ENCODE measurements at places on chromosomes 5 and 9. TPM values are rescaled to one million over a fixed set of nuclear protein-coding genes. Genes with fewer than 3 reads are reported as not detected.

CNTNAP3B gene
- 0.24 TPM for total RNA-seq

NEUROG1 gene
- not detected for total RNA-seq

DBH gene
- total RNA-seq, result not detected

WDR38 gene
- not detected for total RNA-seq

SEMA6A gene
- total RNA-seq, result not detected

MEF2C gene
- total RNA-seq, result 2.5 TPM

HMCN2 gene
- 1.6 TPM for total RNA-seq

ENTREP1 gene
- 0.30 TPM for total RNA-seq

TMEM252 gene
- total RNA-seq, result not detected

IFNA10 gene
- total RNA-seq, result not detected

DNA sequence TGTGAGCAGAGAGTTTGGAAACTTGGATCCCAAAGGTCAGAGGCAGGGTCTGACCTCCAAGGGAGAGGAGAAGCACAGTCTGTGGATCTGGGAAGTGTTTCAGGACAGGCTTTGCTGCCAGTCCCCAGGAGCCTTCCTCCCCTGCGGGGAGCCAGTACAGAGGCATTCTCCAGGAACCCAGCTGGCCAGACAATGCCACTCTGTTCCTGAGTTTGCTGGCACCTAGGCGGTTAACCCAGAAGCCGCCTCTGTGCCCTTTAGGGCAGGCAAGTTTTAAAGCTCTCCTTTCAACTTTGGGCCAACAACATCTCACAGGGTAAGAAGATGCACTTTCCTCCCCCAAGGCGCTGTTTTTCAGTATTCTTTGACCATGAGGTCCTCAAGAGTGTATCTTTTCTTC, 37.0 kb upstream of the FGF1 start:
- no peak for DNase-seq
- no peaks in the 10 kb centered on the region for H3K36me3 ChIP-seq
- no peaks in the 10 kb centered on the region for H3K27me3 ChIP-seq

DNA sequence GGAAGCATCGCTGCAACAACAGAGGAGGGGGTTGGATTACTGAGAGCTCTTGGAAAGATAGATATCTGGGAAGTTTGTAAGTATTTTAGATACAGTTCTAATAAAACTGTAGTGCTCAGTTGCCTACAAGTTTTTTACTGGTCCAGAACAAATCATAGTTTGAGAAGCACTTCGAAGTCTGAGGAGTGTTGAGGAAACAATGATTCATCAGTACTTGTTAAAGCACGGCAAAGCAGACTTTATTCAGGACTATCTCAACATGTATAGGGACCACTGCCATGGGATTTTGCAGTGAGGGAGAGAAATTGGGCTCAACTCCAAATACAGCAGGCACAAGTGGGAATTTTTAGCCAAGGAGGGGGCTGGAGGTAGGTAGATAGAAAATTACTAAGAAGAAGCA, 25.3 kb upstream of the RECK start:
- H3K27me3 ChIP-seq, result no peaks in the 10 kb centered on the region
- no peak for DNase-seq
- no peak overlapping the region for H3K27ac ChIP-seq
- H3K4me3 ChIP-seq, result no peak overlapping the region
- no peaks in the 10 kb centered on the region for H3K36me3 ChIP-seq

- DNase-seq, result peak; percentile 25
- no peak overlapping the region for H3K4me3 ChIP-seq
- peak overlapping the region; percentile 46 for H3K27ac ChIP-seq
- H3K4me1 ChIP-seq, result peaks cover 35% of the 10 kb centered on the region
Measured at GRCh38 chr5:136620016-136620419, 254.7 kb upstream of the TRPC7 start.

DNA sequence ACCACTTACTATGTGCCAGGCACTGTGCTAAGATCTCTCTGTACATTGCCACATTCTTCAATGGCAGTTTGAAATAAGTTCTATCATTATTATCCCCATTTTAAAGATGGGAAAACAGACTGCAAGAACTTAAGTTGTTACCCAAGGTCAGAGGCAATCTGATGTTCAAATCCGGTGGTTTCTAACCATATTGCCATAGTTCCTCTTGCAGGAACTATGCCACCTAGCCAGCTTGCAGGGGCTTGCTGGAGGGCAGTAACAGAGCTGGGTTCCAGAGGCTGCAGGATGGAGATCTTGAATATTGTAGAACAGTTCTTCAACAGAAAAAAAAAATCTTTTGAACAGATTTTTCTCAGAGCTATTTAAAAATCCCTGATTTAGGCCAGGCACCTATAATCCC, 71.8 kb upstream of the TNFAIP8 start:
- peaks cover 40% of the 10 kb centered on the region for H3K4me1 ChIP-seq
- no peak overlapping the region for H3K27ac ChIP-seq
- no peaks in the 10 kb centered on the region for H3K27me3 ChIP-seq
- DNase-seq, result no peak
- H3K36me3 ChIP-seq, result no peaks in the 10 kb centered on the region

- H3K4me3 ChIP-seq, result no peak overlapping the region
- H3K27ac ChIP-seq, result no peak overlapping the region
- no peak for DNase-seq
- no peaks in the 10 kb centered on the region for H3K36me3 ChIP-seq
- peaks cover 8% of the 10 kb centered on the region for H3K4me1 ChIP-seq
Measured at GRCh38 chr9:121648799-121649198, 2.6 kb upstream of the DAB2IP start.

- H3K36me3 ChIP-seq, result no peaks in the 10 kb centered on the region
- H3K27ac ChIP-seq, result no peak overlapping the region
- no peak for DNase-seq
Measured at GRCh38 chr5:6900247-6901227, 187.3 kb downstream of the TENT4A start.

DNA sequence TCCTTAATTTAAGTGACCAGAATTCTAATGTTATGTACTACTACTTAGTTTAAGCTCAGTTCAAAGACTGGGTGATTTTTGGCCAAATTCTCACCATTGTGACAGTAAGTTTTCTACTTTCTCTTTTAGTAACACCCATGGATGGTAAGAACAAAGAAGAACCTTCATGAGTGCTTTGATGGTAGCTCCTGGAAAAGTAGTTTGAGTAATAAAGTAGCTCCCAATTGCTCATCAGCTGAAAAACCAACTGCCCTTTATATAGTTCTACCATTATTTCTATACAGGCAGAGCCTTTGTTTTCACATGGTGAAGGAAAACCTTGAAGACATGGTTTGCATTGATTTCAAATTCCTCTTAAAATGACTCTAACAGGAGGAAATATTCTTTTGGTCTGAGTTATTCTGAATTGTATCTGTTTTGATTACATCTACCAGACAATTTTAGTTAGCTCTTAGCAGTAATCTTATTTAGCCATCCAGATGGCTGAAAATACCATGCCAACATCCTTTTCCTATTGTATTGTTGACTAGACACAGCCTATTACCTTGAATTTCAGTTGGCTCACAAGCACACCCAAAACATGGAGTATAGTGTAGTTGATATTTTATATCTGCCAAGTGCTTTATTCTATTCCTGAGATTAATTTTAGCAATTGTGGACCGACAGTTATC, 23.7 kb upstream of the STARD4 start:
- no peaks in the 10 kb centered on the region for H3K36me3 ChIP-seq
- no peaks in the 10 kb centered on the region for H3K27me3 ChIP-seq
- H3K27ac ChIP-seq, result no peak overlapping the region
- DNase-seq, result no peak

- no peak overlapping the region for H3K27ac ChIP-seq
- DNase-seq, result no peak
- no peaks in the 10 kb centered on the region for H3K36me3 ChIP-seq
- H3K4me3 ChIP-seq, result no peak overlapping the region
- H3K27me3 ChIP-seq, result no peaks in the 10 kb centered on the region
- H3K4me1 ChIP-seq, result no peaks in the 10 kb centered on the region
Measured at GRCh38 chr5:76273206-76273885, 129.7 kb upstream of the IQGAP2 start.

DNA sequence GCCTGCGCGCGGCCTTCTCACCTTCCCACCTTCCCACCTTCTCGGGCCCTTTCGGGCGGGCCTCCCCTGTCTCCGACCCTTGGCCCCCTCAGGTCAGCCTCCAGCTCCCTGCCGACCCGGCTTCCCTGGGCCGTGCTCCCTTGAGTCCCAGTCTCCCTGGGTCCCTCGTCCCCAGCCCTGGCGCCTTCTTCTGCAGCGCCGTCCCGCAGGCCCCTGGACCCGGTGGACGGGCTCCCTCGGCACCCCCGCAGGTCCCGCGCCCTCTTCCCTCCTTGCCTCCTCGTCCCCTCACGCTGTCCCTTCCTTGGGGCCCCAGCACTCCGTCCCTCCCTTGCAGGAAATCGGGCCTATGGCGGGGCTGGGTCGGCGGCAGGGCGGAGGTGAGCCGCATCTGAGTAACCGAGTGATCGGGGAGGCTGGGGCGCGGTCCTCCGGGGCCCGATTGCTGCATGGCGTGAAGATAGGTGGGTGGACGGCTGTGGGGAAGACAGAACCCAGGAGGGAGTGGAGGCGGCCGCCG, 7.6 kb downstream of the ARPC5L start:
- 0 out of 2 replicates have a peak, but pooled peaks cover 5% of the 10 kb centered on the region for H3K36me3 ChIP-seq
- H3K4me3 ChIP-seq, result peak overlapping the region; percentile 100
- no peak for DNase-seq
- H3K27ac ChIP-seq, result peak overlapping the region; percentile 46
- no peaks in the 10 kb centered on the region for H3K27me3 ChIP-seq
- H3K4me1 ChIP-seq, result peaks cover 24% of the 10 kb centered on the region

- H3K4me1 ChIP-seq, result no peaks in the 10 kb centered on the region
- peak; percentile 63 for DNase-seq
- no peak overlapping the region for H3K4me3 ChIP-seq
- no peak overlapping the region for H3K27ac ChIP-seq
Measured at GRCh38 chr9:136354592-136355085, 8.9 kb downstream of the DNLZ start.

DNA sequence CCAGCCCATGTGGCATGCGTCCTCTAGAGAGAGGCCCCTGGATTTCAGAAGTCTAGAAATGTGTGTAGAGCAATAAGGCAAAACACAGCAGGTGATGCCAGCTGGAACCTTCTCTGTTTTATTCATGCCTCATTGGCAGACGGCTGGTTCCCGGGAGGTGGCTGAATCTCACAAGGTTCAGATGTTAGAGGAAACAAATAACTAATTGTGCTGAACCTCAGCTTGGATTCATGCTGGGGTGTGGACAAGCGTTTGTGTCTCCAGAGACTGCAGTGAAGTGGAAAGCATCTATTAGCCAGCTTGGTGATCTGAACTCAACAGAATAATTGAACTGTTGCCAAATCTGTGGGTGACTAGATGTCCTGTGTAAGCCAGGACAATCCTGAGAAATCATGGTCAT, 131.1 kb upstream of the NR4A3 start:
- H3K4me3 ChIP-seq, result no peak overlapping the region
- no peaks in the 10 kb centered on the region for H3K36me3 ChIP-seq
- no peak overlapping the region for H3K27ac ChIP-seq
- no peaks in the 10 kb centered on the region for H3K4me1 ChIP-seq
- no peak for DNase-seq

- H3K4me3 ChIP-seq, result no peak overlapping the region
- no peaks in the 10 kb centered on the region for H3K27me3 ChIP-seq
- peaks cover 27% of the 10 kb centered on the region for H3K4me1 ChIP-seq
- H3K36me3 ChIP-seq, result no peaks in the 10 kb centered on the region
- H3K27ac ChIP-seq, result no peak overlapping the region
Measured at GRCh38 chr9:106922026-106922425, 59.1 kb downstream of the ZNF462 start.

GRCh38 chr5:109695005-109695926, 5.5 kb downstream of the MAN2A1 start:
- H3K4me3 ChIP-seq, result no peak overlapping the region
- DNase-seq, result no peak
- H3K27ac ChIP-seq, result peak overlapping the region; percentile 49
- H3K27me3 ChIP-seq, result no peaks in the 10 kb centered on the region
- no peaks in the 10 kb centered on the region for H3K36me3 ChIP-seq

GRCh38 chr9:70406434-70406862, 8.0 kb downstream of the KLF9 start:
- H3K27me3 ChIP-seq, result no peaks in the 10 kb centered on the region
- no peaks in the 10 kb centered on the region for H3K36me3 ChIP-seq
- H3K4me1 ChIP-seq, result peaks cover 17% of the 10 kb centered on the region
- no peak for DNase-seq
- no peak overlapping the region for H3K4me3 ChIP-seq
